ENCODE measurements at places on chromosomes 3 and 15.

- no peak for DNase-seq
Observed at GRCh38 chr3:128607710-128608048, 42.9 kb downstream of the RPN1 start.

DNA sequence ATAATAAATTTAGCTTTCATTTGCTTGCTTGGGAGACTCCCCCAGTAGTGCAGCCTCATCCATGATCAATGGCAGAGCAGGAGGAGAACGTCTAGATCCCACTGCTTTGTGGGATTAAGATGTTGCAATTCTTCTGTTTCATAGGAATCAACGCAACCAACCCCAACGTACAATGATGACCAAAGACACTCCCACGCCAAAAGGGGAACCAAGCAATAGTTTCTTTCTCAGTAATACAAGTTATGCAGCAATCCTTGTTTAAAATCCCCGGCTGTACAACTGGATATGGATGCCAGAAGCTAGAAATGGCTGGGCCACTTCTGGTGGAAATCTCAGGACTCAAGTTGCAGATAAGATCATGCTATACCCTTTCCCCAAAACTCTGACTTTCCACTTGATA is 411.2 kb downstream of the VPS13C start:
- no peak for DNase-seq

DNA sequence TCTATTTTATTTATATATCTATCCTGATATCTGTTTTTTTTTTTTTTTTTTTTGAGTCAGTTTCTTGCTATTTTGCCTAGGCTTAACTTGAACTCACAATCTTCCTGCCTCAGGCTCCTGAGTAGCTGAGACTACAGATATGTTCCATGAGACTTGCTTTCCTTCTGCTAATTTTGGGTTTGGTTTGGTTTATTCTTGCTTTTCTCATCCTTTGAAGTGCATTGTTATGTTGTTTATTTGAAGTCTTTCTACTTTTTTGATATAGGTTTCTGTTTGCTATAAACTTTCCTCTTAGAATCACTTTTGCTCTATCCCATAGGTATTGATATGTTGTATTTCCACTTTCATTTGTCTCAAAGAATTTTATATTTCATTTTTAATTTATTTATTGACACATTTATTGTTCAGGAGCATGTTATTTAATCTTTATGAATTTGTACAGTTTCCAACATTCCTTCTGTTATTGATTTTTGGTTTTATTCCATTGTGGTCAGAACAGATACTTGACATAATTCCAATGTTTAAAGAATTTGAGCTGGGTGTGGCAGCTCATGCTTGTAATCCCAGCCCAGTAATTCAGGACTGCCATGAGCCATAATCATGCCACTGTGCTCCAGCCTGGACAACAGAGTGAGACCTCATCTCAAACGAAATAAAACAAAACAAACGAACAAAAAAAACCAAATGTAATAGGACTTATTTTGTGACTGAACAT is 62.3 kb upstream of the PLSCR4 start:
- DNase-seq: no peak

GRCh38 chr15:51649659-51650521 is 27.3 kb upstream of the DMXL2 start:
- DNase-seq: peak; percentile 23

GRCh38 chr15:77187751-77188464 is 117.0 kb upstream of the TSPAN3 start:
- no peak for DNase-seq

DNA sequence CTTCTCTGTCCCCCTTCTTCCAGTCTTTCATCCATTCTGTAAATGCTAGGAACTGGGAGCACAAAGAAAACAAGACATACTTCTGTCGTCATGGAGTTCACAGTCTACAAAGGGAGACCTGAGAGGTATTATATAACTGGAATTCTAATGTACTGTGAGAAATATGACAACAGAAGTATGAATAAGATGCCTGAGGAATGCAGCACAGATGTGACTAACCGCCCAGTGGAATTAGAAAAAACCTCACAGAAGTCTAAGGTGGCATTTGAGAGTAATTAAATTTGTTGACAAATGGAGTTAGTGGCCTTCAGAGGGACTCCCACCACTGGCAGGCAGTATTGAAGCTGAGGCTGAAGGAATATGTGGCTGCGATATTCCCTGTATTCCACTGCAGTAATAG is 168.5 kb upstream of the FAM3D start:
- no peak for DNase-seq

GRCh38 chr3:195245531-195245951 is 25.4 kb downstream of the XXYLT1 start:
- no peak for DNase-seq

- no peak for DNase-seq
Observed at GRCh38 chr15:48423896-48424475, 92.8 kb downstream of the DUT start.

- DNase-seq: no peak
Observed at GRCh38 chr15:47778263-47778770, 61.0 kb downstream of the SEMA6D start.

DNA sequence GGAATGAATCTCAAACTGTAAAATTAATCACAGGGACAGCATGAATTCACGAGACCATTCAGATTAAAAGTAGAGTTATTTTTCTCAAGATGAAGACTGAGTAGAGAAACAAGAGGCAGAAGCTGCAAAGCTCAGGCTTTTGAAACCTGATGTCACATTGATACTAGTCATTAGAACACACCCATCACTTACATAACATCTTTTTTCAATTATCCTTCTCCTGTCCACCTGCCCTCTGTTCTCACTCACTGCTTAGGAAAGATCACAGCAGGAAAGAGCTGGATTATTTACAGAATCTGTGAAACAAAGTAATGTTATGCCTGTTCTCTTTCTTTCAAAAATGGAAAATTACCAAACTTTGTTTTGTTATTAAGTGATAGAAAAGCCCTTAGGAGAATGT is 72.0 kb upstream of the CDAN1 start:
- DNase-seq: no peak

DNA sequence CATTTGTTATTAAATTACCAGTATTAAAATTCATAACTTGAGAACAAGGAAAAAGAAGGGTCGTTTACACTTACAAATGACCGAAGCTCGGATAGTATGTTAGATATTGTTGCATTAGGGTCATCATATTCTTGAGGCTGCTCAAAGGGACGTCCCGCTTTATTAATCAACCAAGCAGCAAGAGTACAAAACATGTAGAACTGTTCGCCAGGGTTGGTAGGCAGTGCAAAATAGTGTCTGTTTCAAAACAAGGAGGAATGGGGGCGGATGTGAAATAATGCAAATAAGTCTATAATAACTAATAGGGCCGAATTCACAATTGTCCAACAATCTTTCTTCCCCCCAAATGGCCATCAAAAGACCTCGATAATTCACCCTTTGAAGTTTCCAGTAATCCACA is 2.9 kb downstream of the IFT57 start:
- no peak for DNase-seq

- no peak for DNase-seq
Observed at GRCh38 chr15:47806008-47806407, 88.7 kb downstream of the SEMA6D start.

- no peak for DNase-seq
Observed at GRCh38 chr15:33159726-33160453, 34.6 kb downstream of the FMN1 start.

- DNase-seq: no peak
Observed at GRCh38 chr3:128808672-128809071, 70.7 kb upstream of the ACAD9 start.

GRCh38 chr3:16402451-16402850 is 111.0 kb downstream of the RFTN1 start:
- no peak for DNase-seq

GRCh38 chr3:185831195-185831594 is 6.4 kb upstream of the IGF2BP2 start:
- no peak for DNase-seq

DNA sequence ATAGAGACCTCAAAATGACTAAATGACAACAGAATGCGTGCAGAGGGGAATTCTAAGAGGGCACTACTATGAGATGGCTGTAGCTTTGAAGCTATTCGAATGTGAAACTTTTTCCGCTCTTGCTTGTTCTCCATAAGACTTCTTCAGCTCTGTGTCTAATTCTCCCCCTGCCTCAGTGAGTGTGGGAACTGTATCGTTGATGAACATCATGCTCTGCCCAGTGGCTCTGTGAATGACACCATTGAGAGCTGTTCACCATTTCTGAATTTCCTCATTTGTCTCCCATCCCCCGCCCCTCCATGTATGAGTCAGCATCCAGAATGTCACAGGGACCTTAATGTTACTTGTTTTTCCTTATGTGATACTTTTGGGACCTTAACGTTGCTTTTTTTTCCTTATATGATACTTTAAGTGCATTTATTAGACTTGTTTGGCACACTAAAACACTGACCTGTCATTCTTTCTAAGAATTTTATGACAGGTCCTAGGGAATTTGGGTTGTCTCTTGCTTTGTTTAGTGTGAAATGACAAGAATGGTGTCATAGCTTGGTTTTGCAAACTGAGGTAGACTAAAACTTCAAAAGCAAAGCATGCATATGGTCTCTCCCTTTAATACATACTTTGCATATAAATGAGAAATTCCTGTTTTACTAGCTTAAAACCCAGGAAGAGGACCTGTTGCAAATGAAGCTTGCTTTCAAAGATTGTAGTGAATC is 99.6 kb downstream of the FNDC3B start:
- DNase-seq: peak; percentile 27

DNA sequence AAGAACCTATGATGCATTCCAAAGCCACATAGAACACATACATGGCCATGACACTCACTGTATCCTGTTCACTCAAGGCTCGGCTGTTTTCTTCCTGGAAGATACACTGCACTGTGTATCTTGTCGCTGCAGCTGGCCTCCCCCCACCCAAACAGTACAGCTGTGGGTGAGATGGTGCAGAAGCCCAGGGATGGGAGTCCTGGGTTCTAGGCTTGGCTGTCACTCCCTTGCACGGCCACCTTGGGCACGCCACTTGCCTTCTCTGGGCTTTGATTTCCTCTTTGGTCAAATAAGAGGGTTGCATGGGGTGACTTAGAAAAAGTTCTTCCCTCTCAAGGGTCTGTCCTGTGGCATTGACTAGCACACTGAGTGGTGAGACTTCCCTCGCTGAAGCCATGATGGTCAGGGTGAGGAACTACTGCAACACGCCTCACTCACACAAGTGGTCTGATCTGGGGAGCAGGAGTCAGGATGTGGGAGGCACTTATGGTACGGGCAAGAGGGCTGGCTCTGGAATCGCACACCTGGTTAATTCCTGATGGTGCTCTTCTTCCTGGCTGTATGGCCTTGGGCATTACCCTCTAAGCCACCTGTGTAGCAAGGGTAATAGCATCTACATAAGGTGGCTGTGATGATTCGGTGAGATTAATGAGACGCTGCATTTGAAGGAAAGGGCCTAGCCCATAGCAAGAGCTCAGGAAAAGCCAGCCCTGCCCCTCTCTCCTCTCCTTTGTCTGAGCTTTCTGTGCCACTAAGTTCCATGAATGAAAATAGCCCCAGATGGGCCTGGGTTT is 44.0 kb downstream of the ANP32A start:
- DNase-seq: no peak

GRCh38 chr3:106813742-106814141 is 563.5 kb upstream of the CCDC54 start:
- no peak for DNase-seq

GRCh38 chr3:128517648-128518047 is 24.6 kb upstream of the GATA2 start:
- DNase-seq: no peak

- DNase-seq: no peak
Observed at GRCh38 chr15:99365242-99365641, 114.0 kb downstream of the LRRC28 start.

GRCh38 chr15:42012241-42012640 is 8.6 kb downstream of the PLA2G4E start:
- no peak for DNase-seq

DNA sequence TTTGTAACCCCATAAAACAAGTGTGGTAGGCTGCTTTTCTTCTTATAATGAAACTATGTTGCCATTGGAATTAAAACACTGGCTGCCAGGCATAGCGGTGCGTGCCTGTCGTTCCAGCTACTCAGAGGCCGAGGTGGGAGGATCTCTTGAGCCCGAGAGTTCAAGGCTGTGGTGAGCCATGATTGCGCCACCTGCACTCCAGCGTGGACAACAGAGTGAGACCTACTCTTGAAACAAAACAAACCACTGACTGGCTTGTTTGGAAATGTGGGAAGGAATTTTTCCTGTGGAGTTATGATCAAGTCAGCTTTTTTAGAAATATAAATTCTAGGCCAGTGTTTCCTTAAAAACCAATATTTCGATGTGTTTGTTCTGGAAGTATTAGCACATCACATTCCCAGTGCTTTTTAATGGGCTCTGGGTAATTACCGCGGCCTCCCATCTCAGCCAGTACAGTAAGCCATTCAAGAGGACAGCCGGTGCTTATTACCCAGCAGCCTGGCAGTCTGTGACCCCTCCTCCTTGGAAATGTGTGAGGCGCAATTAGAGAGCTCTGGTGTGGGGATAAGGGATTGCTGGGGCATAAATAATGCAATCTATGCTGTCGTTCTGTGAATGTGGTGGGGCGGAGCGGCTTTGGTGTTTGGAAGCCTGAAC is 58.3 kb upstream of the TRAK1 start:
- no peak for DNase-seq

GRCh38 chr3:26064297-26064696 is 274.4 kb downstream of the OXSM start:
- no peak for DNase-seq

GRCh38 chr3:146468671-146469149 is 651 bp downstream of the PLSCR2 start:
- DNase-seq: no peak

DNA sequence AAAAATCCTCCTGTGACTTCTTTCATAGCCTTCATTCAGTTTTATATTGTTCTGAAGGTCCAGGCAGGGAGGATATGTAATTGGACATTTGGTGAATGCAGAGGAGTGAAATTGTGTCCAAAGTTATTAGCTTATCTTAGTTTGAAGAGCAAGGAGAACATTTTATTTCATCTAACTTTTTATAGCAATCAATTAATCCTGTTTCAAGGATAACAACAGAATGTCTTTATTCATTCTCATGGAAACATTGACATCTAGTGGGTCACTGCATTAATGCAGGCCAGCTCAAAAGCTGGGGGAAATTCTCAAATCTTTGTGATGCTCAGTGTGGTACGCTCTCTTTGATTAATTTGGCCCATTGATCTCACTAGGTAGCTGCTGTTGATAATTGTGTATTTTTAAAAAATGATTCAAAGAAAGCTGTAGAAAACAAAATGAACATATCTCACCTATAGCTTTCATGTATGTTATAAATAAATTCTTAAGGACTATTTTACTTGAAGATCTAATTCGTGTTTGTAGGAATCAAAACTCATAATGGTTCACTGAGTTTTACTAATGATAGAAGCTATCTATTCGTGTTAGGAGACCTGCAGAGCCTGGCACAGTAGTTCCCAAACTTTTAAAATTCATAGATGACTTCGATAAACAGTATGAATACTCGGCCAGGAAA is 150.8 kb upstream of the KCNMB2 start:
- no peak for DNase-seq

DNA sequence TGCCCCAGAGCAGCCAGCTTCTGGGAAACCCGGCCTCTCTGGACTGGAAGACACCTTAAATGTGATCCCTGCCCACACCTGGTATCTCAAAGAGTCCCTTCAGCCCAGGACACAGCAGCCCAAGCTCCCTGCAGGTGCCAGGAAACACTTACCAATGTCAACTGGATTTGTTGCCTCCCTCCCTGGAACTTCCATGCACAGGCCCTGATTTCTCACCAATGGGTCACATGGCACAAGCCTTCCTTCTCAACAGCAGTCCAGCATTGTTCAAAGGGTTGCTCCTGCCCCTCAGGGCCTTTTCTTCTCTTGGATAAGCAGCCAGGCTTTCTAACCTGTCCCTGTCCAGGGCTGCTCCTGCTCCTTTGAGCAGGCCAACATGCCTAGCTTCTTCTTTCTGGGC is 31.6 kb downstream of the ANP32A start:
- no peak for DNase-seq

Measured in activated CD8-positive, alpha-beta memory T cell treated with anti-CD3 and anti-CD28 coated beads, Interleukin-2, amount 50 U/mL, for 4 hours (primary cell).